ENCODE measurements at places on chromosomes 6 and 20.

DNA sequence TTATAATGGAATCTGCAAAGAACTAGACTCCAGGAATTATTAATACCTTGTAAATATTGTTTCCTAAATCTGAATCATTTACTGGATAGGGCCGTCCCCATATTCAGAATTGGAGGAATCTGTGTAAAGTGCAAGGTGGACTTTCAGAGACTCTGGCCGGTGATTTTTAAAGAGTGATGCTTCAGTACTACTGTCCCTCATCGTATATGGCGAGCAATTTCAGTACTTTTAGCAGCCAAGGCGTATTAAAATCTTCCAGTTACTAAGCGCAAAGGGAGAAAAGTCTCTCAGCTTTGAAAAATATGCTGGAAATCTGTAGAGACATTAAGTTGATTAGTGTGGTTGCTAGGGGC, 483 bp downstream of the SMIM26 start:
- DNase-seq = no peak

DNA sequence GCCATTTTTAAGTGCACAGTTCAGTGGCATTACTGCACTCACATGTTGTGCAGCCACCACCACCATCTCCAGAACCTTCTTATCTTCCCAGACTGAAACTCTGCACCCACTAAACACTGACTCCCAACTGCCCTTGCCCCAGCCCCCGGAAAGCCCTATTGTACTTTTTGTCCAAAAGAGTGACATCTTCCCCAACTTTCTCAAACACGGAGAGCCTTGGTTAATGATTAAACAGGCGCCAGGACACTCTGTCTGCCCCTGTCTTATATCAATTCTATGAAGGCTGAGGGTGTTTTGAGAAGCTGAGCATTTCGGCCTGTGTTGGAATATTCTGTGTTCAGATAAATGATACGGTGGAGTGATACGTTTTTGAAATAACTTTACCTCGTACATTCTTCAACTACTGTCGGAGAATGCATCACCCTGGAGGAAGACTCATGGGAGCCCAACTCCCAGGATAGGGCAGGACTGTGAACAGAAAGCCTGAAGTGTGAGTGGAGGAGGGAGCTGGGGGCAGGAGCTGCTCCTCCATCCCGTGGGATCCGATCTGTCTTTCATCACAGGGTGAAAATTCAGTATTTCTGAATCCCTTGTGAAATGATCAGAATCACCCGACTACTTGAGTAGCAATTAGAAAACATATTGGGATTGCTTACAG, 68.7 kb upstream of the FOXC1 start:
- no peak for DNase-seq

- DNase-seq = no peak
Observed at GRCh38 chr6:15038013-15038791, 207.7 kb upstream of the JARID2 start.

DNA sequence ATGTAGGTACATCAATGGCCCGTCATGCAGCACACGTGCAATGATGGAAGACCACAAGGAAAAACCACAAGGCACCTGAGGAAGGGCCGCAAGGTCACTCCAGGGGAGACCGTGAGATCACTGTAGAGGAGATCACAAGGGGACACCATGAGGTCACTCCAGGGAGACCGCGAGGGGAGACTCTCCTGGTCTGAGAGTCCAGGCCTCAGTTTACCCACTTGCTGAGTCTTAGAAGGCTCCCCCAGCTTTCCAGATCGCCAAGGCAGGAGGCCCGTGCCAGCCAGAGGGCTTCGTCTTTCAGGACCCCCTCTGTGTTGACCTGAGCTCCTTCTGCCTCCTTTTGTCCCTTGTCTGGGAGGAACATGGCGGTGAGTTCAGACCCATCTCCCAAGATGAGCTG, 232.2 kb downstream of the ERMARD start:
- DNase-seq = no peak

- DNase-seq = no peak
Observed at GRCh38 chr6:10276660-10277287, 138.1 kb downstream of the TFAP2A start.

DNA sequence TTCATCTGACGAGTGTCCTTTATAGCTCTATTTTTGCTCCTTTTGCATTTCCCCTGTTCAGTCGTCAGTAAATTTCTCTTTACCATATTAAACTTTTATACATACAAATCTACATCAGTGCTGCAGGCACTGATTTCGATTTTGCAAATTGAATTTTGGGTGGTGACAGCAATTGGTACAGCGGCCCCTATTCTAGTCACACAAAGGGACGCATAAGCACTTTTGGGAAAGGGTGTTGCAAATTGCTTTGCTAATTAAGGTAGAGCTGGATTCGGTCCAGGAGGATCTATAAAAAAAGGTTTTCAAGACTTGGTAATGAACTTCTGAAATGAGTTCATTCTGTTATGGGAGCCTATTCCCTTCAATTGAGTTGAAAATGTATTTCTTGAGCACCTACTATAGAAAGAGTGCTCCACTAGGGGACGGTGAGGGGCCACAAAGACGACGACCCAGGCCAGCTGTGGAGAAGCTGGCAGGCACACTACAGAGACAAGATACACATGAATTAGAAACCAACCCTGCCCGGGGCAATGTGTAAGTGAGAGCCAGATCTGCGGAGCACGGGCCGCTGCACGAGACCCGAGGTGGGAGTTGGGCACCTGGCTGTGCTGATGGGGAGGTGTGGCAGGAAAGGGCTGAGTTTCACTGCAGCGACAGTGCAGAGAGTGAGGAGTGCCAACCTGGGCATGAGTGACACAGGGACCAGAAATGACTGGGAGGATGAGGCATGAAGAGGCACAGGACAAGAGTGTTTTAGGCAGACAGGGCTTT, 5.4 kb downstream of the UQCC2 start:
- no peak for DNase-seq

DNA sequence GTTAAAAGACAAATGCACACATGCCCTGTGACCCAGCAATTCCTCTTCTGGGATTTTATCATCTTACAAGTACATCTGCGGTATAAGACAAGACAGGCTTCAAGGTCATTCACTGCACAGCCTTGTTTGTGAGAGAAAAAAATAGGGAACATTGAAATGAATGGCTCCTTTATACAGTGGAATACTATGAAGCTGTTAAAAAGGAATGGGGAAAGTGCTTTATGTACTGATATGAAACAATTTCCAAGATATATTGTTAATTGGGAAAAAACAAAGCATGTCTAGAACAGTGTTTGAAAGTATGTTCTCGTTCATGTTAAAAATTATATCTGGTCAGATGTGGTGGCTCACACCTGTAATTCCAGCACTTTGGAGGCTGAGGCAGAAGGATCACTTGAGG, 25.4 kb downstream of the PDRG1 start:
- no peak for DNase-seq

- no peak for DNase-seq
Observed at GRCh38 chr6:33860706-33861474, 57.1 kb upstream of the MLN start.

DNA sequence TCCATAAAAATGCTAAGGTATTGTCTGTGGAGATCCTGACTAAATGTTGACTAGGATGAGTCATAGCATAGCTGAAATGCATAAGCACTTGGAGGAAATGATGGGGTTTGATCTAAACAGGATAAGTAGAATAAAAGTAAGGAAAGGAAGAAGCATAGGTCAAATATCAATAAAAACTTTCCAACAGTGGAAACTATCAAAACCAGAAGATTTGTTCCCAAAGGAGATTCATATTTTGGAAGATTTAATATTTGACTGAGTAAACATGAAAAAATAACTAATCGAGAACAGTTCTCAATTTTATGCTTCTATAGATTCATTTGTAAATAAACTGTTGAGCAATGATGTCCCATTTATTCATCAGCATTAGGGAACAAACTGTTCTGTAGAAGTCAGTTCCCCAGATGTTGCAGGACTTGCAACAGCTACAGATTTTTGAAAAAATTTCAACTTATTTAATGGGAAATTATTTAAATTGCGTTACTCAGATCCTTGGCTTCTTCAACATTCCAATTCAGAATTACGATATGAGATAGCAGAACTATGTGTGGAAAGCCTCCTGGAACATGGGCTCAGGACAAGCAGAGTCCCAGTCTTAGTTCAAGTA, 133.7 kb upstream of the TBX18 start:
- no peak for DNase-seq

- DNase-seq = no peak
Observed at GRCh38 chr6:20575704-20576451, 41.6 kb downstream of the CDKAL1 start.

- no peak for DNase-seq
Observed at GRCh38 chr6:157539421-157539822, 158.4 kb downstream of the ZDHHC14 start.

GRCh38 chr6:165769401-165769800, 106.4 kb upstream of the PDE10A start:
- DNase-seq = no peak

GRCh38 chr6:49336514-49337131, 126.4 kb downstream of the MMUT start:
- no peak for DNase-seq

DNA sequence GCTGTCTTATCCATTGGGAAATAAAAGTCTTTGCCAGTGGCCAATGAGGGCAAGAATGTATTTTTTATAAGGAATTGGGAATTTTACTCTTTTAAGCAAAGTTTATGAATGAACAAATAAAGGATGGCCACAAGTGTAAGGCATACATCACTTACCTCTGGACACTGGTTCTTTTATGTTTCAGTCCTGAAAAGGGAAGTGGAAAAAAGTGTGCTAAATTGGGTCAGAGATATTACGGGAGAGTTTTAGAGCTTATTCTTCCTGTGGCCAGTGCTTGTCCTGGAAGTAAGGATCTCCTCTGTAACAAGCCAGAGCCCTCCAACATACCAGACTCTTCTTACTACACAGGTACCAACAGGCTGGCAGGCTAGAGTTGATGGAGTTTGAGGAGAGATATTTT, 22.5 kb upstream of the RIPK1 start:
- no peak for DNase-seq

DNA sequence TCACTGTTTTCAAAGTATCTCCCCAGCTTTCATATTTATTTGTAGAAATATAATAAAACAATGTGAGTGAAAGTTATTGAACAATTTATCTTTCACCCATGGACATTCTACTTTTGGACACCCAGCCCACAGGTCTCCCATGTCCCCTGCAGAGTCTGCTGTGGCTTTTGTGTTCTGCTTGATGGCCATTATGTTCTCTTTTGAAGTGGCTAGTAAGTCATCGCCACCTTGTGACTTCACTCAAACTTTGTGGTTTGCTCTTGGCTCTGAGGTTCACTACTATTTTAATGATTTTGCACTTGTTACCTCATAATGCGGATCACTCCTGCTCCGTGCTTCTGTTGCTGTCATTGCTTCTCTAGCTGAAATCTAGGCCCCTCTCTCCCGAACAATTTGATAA, 10.2 kb upstream of the DEFB113 start:
- DNase-seq = no peak

DNA sequence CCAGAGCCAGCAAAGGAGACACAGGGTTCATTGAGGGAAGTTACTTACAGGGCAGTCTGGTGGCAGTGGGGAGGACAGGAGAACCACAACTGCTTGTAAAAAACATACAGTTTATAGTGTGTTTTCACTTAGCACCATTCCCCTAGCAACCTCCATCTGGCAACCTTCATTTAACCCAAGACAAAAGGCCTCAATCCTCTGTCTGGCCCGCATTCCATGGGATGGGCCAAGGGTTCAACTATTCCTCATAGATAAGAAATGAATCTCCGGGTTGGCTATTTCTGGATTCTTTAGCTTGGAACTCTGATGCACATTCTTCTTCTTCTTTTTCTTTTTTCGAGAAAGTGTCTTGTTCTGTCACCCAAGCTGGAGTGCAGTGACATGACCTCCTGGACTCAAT, 26.3 kb upstream of the FYN start:
- DNase-seq = no peak

DNA sequence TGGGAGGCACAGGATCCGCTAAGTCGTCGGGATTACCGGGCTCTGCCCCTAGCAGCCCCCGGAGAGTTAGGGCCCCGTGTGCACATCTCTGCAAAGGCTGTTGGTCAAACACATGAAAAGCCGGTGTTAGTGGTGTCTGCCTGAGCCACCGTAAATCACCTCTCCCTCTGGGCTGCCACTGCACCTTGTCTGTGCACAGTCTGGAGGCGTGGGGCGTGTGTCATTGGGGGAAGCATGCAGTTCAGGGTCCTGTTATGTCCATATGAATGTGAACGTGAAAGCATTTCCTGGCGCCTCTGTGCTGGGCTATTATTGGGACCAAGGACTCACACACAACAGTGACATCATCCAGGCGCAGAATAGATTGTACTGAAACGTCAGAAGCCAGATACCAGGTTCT, 305.6 kb downstream of the NRN1 start:
- DNase-seq = no peak

DNA sequence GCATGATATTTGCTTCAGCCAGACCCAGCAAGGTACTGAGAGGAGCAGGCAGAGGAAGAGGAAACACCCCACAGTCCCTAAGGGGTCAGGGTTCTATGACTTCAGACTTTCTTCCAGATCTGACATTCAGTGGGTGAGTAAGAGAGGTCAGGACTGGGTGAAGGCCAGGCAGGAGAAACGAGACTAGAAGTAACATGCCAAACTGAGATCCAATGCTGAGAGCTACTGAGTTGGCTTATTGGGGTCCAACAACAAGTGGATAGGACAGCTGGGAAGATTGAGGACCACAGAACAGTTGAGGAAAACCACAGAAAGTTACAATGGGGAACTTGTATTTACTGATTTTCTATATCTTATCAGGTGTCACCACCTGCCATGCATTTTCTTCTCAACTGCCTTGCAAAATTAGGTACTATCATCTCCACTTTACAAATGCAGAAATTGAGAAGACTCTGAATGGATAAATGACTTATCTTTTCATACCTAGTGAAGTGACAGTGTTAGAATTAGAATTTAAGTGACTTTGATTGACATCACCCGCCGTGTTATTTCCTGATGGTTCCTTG, 43.8 kb upstream of the HIVEP1 start:
- DNase-seq = no peak

DNA sequence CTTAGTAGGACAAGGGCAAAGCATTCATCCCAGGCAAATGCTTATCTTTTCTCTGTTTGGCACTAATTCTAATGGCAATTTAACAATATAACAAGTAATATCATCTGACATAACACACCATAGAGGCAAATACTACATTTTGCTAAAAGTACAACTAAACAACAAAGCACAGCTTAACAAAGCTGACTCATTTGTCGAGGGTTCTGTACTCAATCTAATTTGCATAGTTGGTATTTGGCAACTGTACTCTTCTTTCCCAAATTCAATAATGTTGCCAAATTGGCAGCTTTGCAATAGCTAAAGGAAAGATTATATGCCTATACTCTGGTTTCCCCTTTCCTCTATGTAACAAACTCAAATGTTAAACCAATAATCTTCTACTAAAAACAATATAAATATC, 461.0 kb downstream of the PKHD1 start:
- no peak for DNase-seq

DNA sequence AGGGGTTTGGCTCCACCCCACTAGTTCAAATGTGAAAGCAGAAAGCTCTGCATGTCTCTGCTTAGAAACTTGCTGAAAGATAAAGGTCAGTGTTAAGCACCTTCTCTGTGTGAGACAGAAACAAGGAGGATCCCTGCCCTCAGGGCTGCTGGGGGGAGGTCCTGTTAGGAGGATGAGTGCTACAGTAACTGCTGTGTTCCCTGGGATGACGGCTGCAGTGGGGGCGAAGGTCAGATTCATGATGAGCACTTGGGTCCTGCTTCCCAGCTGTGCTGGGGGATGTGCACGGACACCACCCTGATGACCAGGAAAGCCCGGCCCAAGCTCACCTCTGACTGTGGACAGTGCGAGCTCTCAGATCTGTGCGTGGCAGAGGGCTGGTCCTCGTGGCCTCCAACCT, 252.6 kb downstream of the DLL1 start:
- DNase-seq = no peak

All from CD4-positive, alpha-beta T cell treated with Interleukin-15 for 1 hour (primary cell).